ENCODE measurements at places on chromosomes 1 and 21.

GRCh38 chr21:46116189-46116775 lies 18.4 kb downstream of the COL6A2 start:
- no peak for DNase-seq

GRCh38 chr1:240646571-240647240 lies 34.8 kb upstream of the GREM2 start:
- DNase-seq: no peak

DNA sequence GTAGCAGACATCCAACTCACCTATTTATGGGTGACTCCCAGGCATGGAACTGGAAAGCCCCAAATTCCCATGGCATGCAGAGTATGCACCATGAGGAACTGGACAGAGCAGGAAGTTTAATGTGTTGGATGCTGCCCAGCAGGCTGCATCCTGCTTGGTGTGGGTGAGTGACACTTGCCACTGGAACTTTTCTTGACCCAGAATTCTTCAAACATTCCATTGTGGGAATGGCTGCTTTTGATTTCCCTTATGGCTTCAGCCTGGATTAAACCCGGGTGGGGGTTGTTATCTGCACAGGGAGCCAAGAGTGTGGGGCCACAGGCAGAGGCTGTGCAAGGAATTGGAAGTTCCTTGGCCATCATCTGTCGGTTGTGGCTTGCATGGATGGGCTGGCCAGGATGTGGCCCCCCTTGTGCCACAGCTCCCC lies 26.9 kb upstream of the BACE2 start:
- DNase-seq: no peak

- no peak for DNase-seq
Observed at GRCh38 chr21:37878946-37879660, 37.2 kb downstream of the KCNJ6 start.

- DNase-seq: peak; percentile 15
Observed at GRCh38 chr1:4150262-4150661, 250.2 kb upstream of the C1orf174 start.

GRCh38 chr1:200959411-200959921 lies 64.0 kb downstream of the KIF21B start:
- no peak for DNase-seq

GRCh38 chr21:35359076-35359475 lies 310.0 kb upstream of the RUNX1 start:
- no peak for DNase-seq

All from neuronal stem cell (in vitro differentiated cells).